ENCODE measurements at places on chromosomes 11 and 22.

- no peak for DNase-seq
Observed at GRCh38 chr11:113928311-113928710, 23.7 kb downstream of the HTR3B start.

DNA sequence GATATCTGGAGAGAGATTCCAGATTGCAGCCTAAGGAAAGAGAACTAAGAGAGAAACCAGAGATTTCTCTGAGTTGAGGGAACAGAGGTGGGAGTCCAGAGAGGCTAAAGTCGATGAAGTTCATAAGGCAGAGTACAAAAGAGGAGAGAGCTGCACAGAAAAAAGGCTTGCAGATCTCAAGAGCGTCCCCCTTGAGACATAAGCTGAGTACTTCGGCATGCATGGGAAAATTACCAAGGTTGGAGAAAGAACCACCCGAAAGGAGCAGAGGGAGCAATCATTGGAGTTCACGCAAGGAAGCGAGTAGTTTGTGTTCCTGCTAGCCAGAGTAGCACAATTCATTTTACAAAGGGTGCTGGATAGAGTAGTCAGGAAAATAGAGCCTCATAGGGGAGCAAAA, 293.5 kb downstream of the TMEM135 start:
- DNase-seq = no peak

DNA sequence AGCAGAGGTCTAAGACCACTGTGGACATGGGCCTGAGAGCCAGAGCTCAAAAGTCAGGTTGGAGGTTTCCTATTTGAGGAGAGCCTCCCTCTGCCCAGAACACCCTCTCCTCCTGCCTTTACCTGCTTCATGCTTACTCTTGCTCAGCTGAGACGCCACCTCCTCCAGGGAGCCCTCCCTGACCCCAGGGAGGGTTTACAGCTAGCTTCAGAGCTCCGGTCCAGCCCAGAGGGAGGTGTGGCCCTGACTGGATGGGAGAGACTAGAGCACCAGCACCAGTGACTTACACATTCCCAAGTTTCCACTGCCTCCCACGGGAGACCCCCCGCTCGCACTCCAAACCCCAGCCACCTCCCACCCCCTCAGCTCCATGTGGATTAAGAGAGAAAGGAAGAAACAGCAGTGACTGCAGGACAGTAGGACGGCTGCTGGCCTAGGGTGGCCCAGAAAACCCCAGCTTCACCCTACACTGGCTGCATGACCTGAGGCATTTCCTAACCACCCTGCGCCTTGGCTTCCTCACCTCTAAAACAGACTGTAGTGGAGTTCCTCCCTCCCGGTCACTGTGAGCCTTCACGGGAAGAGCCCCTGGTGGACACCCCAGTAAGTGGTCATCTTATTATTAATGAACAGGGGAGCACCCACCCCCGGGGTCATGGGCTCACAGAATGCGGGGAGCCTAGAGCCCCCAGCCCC, 24.5 kb upstream of the PDGFB start:
- DNase-seq = no peak

DNA sequence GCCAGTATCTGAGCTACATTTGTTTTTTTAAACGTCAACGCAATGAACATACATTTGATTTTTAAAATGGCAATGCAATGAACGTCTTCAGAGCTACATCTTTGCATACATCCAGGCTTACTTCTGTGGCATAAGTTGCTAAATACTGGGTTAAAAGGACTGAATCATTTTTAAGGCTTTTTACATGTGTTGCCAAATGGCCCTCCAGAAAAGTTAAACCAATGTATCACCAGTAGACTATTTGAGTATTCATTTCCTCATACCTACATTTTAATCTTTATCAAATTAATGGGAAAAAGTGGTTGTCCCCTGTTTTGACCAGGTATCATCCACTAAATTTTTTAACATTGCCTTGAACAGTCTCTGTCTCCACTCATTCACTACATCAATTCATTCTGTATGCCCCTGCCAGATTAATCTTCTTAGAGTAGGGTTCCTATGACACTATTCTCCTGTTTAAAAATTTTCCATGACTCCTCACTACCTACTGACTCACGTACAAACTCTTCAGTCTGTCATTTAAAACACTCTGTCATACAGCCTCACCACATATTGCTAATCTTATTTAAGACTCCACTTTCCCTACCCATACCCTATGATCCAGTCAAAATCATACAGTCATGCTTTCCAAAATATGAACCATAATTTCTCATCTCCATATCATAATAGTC, 12.4 kb upstream of the PRRG4 start:
- DNase-seq = no peak

DNA sequence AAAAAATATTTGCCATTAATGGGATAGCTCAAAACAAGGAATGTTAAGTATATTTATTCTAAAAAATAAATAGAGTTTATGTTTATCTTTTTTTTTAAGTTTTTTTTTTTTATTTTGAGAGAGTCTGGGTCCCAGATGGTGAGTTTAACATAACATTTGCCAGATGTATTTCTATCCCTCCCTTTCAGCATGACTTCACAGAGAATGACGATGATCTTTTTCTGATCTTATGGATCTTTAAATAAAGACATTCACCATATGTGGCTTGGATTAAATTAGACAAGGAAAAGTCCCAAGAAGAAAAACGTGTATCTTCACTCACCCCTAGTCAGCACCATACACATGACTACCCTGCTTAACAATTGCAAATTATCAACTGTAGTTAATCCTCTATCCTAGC, 839.8 kb upstream of the CNTN5 start:
- no peak for DNase-seq

- DNase-seq = no peak
Observed at GRCh38 chr11:121004206-121004840, 19.6 kb upstream of the TBCEL start.

DNA sequence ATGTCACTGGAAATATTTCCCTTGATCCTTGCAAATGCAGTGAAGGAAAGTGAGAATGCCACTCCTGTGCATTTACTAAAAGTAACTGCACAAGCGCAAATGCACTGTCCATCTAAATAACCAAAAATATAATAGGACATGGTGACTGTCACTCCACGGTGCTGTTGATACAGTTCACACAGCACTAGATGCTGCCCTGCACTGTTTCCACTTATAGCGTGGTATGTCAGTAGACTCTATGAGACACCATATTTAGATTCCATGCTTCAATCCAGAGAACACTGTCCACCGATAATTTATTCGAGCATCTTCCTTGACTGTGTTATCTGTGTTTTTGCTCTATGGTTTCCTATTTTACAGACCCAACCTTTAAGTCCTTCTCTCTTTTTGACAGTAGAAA, 125.8 kb downstream of the MAML2 start:
- DNase-seq = no peak

DNA sequence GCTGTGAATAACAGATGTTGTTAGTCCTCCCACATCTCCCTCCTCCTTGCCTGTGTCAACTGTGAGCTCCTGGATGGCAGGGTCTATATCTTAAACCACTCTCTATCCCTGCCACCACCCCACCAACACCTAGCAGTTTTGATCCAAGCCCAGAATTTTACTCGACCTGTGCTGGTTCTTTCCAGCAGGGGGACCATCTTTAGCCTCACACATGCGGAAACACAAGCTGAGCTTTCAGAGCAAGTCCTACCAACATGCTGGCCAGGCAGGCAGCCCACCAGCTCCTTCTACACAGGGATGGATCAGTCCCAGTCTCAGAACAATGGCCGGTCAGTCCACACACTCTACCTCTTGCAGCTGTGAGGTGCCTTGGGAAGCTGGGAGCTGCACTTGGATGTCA, 231.5 kb downstream of the NXPE2 start:
- no peak for DNase-seq

- DNase-seq = no peak
Observed at GRCh38 chr11:119305556-119306372, 11.2 kb downstream of the MCAM start.

DNA sequence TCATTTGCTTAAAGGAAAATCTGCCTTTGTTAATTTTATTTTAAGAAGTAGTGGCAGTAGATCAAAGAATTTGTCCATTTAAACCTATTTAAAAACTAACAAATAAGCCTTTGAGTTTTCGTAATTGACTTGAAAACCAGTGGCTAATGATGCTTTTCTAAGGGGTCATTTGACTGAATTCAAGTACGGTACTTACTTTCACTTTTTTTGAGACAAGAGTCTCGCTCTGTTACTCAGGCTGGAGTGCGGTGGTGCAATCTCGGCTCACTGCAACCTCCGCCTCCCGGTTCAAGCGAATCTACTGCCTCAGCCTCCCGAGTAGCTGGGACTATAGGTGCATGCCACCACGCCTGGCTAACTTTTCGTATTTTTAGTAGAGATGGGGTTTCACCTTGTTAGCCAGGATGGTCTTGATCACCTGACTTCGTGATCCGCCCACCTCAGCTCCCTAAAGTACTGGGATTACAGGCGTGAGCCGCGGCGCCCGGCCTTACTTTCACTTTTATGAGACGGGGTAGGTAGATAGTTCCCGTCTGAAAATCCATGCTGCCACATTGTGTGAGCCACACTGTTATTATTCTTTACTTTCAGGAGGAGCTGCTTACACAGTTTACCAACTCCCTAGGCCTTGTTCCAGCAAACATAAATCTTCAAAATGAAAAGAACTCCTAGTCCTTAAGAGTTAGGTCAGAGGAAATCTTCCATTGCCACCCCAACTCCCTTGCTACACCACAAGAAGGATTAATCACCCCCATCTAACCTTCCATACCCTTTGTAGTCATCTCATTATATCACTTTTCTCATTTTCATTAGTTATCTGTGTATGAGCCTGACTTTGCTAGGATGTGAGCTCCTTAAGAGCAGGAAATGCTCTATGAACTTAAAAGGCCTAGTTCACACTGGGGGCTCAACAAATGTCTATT, 926.6 kb upstream of the CCDC90B start:
- no peak for DNase-seq

GRCh38 chr11:28110821-28111200, 2.6 kb downstream of the METTL15 start:
- DNase-seq = no peak

- no peak for DNase-seq
Observed at GRCh38 chr22:47329727-47330650, 567.5 kb downstream of the TBC1D22A start.

- no peak for DNase-seq
Observed at GRCh38 chr11:30395751-30396150, 72.8 kb downstream of the ARL14EP start.

DNA sequence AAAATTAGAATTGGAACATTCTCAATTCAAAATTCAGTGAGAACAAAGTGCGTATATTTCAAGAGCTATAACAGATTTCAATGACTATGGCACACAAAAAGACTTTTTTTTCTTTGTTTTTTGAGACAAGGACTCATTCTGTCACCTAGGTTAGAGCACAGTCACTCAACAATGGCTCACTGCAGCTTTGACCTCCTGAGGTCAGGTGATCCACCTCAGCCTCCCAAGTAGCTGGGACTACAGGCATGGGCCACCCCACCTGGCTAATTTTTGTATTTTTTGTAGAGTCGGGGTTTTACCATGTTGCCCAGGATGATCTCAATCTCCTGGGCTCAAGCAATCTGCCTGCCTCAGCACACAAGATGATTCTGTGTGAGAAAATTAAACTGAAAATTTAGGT, 51.5 kb downstream of the PIK3C2A start:
- DNase-seq = no peak

DNA sequence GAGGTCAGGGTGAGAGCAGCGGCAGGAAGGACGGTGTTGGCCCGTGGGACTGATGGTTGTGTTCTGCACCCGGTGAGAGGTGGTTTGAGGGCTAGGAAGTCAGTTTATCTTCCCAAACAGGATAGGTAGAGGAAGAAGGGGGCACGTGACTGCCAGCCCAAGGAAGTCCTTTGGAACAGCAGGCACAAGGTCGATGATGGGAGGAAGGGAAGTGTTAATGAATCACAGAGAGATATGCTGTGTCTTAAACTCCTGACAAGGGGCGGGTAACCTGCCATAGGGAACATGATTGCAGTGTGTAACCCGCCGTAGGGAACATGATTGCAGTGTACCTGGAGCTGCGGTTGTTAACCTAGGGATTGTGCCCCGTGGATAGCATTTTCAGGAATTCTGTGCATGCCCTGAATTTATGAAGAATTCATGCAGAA, 49.0 kb downstream of the PRR5L start:
- DNase-seq = no peak

DNA sequence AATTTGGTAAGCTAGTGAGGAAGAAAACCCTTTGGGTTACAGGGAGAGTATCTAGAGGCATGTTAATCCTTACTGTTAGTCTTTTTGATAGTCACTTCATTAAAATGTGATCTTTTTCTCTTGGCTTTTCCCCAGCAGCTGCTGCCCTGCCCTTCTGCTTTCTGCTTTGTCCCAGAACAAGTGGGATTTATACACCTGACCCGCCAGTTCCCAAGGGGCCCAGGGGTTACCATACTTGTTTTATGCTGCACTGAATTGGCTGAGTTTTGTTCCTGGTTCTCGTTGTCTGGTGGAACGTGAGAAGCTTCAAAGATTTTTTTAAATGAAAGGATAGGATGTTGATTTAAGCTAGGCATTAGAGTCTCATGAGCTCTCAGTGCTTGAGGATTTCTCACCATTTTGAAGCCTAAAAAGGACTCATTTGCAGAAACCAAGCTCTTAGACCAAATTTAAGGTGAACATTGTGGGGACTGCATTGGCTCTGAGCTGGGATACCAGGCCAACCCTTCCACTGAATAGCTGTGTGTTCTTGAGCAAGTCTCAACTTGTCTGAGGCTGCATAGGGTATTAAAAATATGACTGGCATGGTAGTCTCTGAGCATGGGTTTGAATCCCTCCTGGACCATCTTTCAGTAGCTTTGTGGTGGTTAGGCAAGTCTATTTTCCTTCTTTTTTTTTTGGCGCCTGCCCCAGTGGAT, 6.6 kb downstream of the LIMK2 start:
- DNase-seq = no peak

- DNase-seq = no peak
Observed at GRCh38 chr11:35142481-35143075, 3.6 kb downstream of the CD44 start.

DNA sequence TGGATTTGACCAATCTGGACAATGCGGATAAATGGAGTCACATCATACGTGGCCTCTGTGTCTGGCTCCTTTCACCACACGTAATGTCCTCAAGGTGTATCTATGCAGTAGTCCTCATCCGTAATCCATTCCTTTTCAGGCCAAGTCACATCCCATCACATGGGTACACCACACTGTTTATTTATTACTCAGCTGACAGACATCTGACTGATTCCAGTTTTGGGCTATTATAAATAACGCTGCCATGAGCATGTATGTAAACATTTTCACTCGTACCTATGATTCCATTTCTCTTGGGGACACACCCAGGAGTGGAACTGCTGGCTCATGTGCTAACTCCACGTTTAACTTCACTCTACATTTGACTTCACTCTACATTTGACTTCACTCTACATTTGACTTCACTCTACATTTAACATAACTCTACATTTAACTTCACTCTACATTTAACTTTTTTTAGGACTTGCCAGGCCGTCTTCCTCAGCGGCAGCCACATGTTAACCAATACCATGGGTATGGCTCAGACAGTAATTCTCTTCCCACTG, 52.1 kb downstream of the SHANK2 start:
- DNase-seq = no peak
